ENCODE measurements at places on chromosomes 11 and 22.

GRCh38 chr22:49674479-49675050 lies 153.1 kb downstream of the BRD1 start:
- no peaks in the 10 kb centered on the region for H3K36me3 ChIP-seq
- no peak overlapping the region for H3K4me3 ChIP-seq
- peaks cover 57% of the 10 kb centered on the region for H3K27me3 ChIP-seq

- peaks cover 84% of the 10 kb centered on the region for H3K4me1 ChIP-seq
- no peaks in the 10 kb centered on the region for H3K27me3 ChIP-seq
- no peak overlapping the region for H3K4me3 ChIP-seq
- H3K27ac ChIP-seq: no peak overlapping the region
- no peak for DNase-seq
Observed at GRCh38 chr22:29916007-29916544, 33.1 kb downstream of the MTMR3 start.

GRCh38 chr11:99739464-99740089 lies 718.8 kb downstream of the CNTN5 start:
- H3K27ac ChIP-seq: no peak overlapping the region
- DNase-seq: no peak
- H3K4me1 ChIP-seq: no peaks in the 10 kb centered on the region
- no peaks in the 10 kb centered on the region for H3K27me3 ChIP-seq

GRCh38 chr11:88438721-88439120 lies 101.2 kb upstream of the CTSC start:
- no peak overlapping the region for H3K4me3 ChIP-seq
- H3K27me3 ChIP-seq: no peaks in the 10 kb centered on the region
- no peaks in the 10 kb centered on the region for H3K4me1 ChIP-seq
- no peak for DNase-seq

DNA sequence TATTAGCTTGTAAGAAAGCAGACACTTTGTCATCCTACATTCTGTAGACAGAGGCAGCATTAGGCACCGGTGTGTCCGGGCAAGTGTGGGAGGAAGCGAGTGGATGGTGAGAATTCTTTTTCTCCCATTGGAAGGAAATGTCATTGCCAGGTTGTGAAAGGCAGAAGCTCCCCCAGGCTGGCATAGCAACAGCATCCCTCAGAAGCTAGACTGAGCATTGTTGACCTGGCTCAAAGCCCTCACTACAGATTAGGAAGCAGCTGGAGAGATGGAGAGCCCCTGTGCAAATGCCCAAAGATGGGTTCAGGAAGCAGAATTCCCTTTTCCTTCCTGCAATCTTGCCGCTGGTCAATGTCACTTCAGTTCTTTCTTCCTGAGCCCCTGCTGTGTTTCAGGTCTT lies 1299.3 kb downstream of the TBC1D22A start:
- no peaks in the 10 kb centered on the region for H3K27me3 ChIP-seq
- no peaks in the 10 kb centered on the region for H3K36me3 ChIP-seq
- H3K27ac ChIP-seq: no peak overlapping the region
- DNase-seq: no peak
- H3K4me3 ChIP-seq: no peak overlapping the region

DNA sequence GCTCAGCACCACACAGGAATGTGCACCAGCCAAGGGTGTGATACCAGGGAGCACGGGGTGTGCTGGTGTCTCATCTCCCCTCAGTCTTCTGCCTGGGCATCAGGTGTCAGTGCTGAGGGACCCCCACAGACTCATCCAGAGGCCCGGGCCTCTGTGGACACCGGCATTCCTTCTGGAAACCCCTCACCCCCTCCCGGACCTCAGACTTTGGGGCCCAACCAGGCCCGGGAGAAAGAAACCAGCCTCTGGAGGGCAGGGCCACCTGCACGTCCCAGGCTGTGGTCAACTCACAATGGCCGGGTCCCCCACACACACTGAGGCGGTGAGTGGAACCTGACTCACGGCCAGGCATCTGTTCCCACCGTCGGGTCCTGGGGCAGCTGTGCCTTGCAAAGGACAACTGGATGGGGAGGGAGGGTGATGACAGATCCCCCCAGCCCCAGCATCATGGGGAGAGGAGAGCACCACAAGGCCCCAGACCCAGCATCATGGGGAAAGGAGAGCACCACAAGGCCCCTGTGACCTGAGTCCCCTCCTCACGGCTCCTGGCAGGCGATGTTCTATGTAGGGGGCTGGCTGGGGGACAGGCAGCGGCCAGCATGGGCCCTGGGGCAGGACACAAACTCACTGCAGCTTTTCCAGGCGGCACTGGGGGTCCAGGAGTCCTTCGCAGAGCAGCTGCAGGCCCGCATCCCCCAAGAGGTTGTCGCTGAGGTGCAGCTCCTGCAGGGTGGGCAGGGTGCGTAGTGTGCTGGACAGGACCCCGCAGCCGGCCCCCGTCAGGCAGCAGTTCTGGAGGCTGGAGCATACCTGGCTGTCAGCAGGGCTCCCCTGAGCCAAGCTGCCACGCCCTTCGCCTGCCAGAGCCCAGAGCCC lies 7.6 kb downstream of the RNH1 start:
- H3K4me1 ChIP-seq: peaks cover 24% of the 10 kb centered on the region
- H3K4me3 ChIP-seq: no peak overlapping the region
- no peak overlapping the region for H3K27ac ChIP-seq

- no peaks in the 10 kb centered on the region for H3K27me3 ChIP-seq
- H3K36me3 ChIP-seq: no peaks in the 10 kb centered on the region
- H3K27ac ChIP-seq: peak overlapping the region; percentile 94
- H3K4me1 ChIP-seq: peaks cover 35% of the 10 kb centered on the region
Observed at GRCh38 chr11:85665733-85666132, 804 bp upstream of the CREBZF start.

DNA sequence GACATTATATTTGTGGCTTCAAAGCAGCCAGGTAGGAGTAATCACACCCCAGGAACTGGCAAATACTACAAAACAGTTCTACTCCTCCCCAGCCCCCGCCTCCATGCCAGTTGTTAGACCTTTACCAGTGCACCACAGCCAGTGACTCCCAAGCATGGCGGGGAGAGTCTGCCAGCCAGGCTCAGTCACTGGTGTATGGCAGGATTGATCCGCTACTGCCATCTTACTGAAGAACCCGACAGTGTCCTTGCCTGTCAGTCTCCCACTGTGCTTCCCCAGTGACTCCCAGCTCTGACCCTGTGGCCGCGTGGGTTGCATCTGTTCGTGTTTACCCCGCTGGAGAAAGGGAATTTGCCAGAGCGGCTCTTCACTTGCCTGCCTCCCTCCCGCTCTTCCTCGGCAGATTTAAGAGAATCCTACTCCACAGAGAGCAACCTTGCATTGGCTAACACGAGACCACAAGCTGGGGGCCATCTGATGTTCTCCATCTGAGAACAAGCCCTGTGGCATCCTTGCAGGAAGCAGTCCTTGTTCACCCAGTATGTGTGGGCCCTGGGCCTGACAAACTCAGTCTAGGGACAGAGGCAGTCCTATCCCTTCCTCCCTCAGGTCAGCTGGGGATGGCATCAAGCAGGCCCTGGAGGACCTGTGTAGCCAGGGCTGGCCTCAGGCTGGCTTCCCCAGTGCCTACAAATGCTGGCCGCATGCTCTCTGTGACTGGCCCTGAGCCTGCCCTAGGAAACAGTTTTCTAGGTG lies 33.1 kb downstream of the GNAZ start:
- peaks cover 12% of the 10 kb centered on the region for H3K4me1 ChIP-seq
- H3K4me3 ChIP-seq: no peak overlapping the region
- no peaks in the 10 kb centered on the region for H3K36me3 ChIP-seq
- H3K27ac ChIP-seq: no peak overlapping the region
- no peak for DNase-seq
